Foreskin keratinocyte (primary cell): ENCODE measurements at places on chromosomes 11 and 22.

DNA sequence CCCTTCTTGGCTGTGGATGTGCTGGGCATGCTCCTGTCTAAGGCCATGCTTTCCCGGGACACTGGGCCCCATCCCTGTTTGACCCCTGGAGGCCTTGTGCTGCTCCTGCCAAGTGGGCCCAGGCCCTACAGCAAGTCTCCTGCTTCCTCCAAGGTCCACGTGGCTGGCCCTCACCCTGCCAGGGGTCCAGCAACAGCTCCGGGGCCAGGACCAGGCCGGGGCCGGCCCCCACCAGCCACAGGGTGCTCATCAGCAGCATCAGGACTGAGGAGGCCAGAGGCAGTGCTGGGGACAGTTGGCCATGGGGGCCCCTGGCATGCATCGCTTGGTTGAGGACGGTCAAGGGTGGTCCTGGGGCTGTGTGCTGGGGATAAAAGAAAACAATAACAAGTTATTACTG, 2.5 kb downstream of the RHBDD3 start:
- no peak for DNase-seq

DNA sequence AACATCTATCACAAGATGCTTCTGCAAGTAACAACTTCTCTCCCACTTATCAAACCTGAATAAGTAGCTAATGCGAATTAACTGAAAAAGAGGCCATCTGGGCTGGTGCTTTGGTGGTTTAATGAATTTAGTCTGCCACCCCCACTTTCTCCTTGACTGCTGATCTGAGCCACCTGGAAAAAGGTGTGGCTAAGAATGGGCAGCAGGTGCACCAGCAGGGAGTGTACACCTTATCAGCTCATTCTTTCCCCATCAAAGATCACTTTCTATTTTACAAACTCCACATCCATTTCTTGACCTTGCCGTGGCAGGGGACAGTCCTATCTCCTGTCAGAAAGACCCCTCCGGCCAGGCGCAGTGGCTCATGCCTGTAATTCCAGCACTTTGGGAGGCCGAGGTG, 6.5 kb downstream of the RFPL3 start:
- no peak for DNase-seq

DNA sequence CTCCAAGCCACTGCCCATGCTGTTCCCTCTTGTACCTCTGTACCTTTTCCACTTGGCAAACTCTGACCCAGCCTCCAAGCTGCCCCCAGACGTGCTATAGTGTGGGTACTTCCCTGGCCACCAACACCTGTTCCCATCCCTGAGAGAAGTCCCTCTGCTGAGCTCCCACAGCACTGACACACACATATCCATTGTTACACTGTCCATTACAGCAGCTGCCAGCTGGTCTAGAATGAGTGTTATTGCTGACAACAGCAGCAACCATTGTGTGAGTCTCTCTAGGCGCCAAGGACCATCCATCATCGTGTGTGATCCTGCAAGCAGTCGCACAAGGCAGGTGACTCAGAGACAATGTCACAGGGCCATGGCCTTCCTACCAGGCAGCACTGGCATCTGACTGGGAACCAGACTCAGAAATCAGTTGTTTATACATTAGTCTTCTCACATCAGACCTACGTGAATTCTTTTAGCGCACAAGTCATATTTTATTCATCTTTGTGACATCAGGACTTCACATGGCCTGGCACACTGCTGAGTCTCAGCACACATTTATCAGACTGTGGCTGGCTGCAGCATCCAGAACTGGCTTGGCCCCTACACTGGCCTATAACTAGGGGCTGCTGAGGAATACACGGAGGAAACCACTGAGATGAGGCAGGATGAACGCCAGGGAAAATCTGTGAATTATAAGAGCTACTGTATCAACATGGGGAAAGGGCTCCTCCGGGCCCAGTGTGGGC, 56.4 kb downstream of the SGSM3 start:
- DNase-seq, result no peak

- no peak for DNase-seq
Observed at GRCh38 chr22:43967069-43967468, 11.8 kb downstream of the SAMM50 start.

- DNase-seq, result peak; percentile 78
Observed at GRCh38 chr11:75142714-75143419, 8.0 kb upstream of the SLCO2B1 start.

DNA sequence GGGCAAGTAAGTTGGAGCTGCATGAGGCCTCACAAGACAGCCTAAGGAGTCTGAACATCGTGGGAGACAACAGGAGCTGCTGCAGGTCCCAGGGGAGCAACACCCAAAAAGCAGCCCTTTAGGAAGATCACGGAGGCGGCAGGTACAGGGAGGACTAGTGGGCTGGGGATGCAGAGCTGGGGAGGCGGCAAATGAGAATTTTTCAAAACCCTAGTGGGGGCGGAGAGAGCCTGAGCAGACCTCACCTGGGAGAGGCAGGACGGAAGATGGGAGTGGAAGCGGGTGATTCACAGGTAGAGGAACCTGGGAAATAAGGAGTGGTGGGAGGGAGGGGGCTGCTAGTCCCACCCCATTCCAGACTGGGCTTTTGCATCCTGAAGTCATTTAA, 42.1 kb downstream of the DKK3 start:
- DNase-seq, result no peak

- no peak for DNase-seq
Observed at GRCh38 chr11:17607591-17608570, 60.8 kb downstream of the OTOG start.
